ENCODE measurements at places on chromosomes 11 and 22.

- no peak for DNase-seq
Measured at GRCh38 chr22:37210041-37210803, 2.1 kb downstream of the SSTR3 start.

GRCh38 chr22:44701824-44702478, at the start of gene PRR5:
PRR5 (plus strand) TSS chr22:44702204; CDS start chr22:44702475, 271 bp downstream.
- peak; percentile 25 for DNase-seq

GRCh38 chr11:120658071-120658423, 146.5 kb downstream of the GRIK4 start:
- DNase-seq = no peak

DNA sequence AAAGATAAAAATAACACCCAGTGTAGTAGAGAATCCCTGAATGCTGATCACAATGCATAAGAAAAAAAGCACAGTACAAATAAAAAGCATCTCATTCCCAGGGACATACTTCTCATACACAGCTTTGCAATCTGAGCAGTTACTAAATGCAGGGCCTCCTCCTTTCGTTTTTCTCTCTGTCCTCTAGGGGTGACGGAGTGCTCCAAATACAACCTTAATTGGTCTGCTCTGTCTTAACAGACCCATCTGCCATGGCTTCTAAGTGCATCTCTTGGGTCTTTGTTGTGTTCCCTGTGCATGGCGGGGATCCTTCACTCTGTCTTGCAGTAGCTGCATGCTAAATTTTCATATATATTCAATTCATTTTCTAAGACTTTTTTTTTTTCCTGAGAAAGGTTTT, 1114.2 kb upstream of the RAG2 start:
- peak; percentile 5 for DNase-seq

All from bronchial epithelial cell (primary cell).